Natural killer cell treated with Interleukin-12 subunit alpha and Interleukin-12 subunit beta and Interleukin-15 and Interleukin-18, amount 100 ng/mL, for 72 hours (primary cell): ENCODE measurements at places on chromosomes 5 and 9. TPM values are rescaled to one million over a fixed set of nuclear protein-coding genes. Genes with fewer than 3 reads are reported as not detected.

Gene CCDC180
- total RNA-seq, result 2.3 TPM

DNA sequence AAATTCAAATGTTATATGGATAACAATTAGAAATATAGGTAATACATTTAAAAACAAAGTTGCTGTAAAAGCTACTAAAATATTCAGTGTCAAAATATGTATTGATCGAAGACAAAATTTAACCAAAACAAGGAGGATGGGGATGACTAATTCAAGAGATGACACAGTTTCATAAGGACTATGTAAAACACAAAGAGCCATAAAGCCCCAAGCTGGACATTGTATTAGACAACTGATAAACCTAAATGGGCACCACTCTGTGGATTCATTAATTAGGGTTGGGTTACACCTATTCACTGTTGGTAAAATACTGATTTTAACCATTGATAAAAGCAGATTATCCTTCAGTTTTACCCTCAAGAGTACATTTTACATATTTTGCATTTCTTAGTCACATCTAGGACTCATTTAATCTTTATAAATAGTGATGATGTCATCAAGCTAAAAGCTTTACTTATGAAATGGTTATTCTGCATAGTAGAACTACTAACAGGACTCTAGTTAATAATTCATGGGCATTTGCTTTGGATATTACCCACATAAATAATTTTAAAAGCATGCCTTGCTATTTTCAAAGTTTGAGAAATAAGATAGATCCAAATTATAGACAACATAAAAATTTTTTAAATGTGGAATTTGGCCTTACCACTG is 13.7 kb downstream of the TUT7 start:
- no peak for DNase-seq

DNA sequence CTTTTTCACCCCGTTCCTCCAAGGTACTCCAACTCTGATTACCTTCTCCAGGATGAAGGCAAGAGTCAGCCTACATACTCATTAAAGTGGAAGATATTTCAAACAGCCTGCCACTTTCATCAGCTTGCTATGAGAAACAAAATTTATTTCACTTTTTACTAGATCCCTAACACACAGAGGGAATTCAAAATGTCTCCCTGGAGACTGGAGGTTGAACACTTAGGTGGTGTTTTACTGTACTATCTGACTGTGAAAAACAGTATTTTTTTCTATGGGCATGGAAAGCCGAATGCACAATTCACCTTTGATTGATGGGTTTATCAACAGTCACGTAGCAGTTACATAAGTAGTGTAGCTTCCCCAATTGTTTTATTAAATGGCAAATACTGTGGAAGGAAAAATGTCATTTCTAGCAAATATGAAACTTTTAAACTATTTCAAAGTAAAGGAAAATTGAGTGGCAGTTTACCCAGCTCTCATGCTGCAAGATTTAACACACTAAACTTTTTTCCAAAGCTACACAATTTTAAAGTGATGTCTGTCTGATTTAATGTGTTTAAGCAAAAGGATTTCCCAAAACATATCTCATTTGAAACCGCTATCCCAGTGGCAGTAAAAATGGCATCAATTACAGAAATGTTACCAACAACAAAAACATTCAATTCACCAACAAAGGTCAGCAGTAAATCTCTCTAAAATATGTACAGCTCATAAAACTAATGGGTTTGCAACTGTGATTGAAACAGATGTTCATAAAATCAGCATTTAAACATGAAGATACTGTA is 125.0 kb upstream of the TLE4 start:
- DNase-seq, result no peak

GRCh38 chr5:96481009-96481786 is 48.1 kb upstream of the PCSK1 start:
- no peak for DNase-seq

- DNase-seq, result no peak
Observed at GRCh38 chr5:104412649-104413240, 850.2 kb upstream of the NUDT12 start.

Gene TAF11L3
- total RNA-seq, result not detected

GRCh38 chr9:131410044-131410491 is 16.2 kb downstream of the PRRC2B start:
- peak; percentile 75 for DNase-seq

DNA sequence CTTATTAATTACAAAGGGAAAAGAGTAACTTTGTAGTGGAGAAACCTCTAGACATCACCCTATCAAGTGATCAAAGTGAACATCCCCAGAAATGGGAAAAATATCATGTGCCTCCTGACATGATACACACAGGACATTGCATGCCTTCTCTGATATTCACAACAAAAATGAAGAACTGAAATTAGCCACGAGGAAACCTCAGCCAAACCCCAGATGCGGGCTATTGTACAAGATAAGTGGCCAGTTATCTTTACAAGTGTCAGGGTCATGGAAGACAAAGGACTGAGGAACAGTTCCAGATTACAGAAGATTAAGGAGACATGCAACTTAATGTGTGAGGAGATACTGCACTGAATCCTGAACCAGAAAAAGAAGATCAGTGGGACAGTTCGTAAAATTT is 23.8 kb upstream of the NPM1 start:
- no peak for DNase-seq

- DNase-seq, result no peak
Observed at GRCh38 chr9:24582146-24583126, 36.7 kb upstream of the IZUMO3 start.

GRCh38 chr5:137891849-137892248 is 2.6 kb downstream of the PKD2L2 start:
- no peak for DNase-seq

DNA sequence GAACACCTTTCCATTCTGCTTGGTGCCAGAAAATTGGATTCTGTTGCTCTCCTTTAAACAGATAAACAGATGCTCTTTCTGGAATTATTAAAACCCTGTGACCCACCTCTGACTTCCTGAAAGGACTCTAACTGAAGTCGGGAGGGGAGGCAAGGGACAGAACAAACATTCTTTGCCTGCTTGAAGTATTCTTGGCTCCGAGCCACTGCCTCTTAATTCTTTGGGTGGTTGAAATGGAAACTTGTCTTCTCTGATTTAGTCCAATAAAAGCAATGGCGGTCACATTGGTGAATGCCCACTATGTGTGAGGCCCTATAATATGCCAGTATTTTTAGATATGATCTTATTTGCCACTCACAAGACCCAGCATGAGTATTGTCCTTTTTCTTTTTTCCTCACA is 236.8 kb downstream of the SLIT3 start:
- DNase-seq, result no peak

Gene FCHO2
- total RNA-seq, result 3.4 TPM

Gene TPM2
- 5.9 TPM for total RNA-seq

- DNase-seq, result no peak
Observed at GRCh38 chr9:92748233-92748497, 16.5 kb downstream of the BICD2 start.

DNA sequence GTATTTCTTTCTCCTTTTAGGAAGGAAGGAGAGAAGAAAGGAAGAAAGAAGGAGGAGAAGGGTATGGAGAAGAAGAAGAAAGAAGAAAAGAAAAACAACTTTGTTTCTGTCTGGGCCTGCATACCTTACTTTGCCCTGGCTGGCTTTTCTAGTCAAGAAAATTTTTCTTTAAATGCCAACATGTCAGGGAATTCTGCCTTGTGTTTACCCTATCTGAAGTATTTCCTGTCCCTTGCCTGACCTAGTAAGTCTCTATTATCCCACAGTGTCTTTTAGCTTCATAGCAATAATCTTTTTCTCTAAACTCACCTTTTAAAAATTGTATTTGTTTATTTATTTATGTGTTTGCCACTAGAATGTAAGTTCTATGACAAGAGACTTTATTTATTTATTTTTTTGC is 1864.1 kb downstream of the EFNA5 start:
- DNase-seq, result no peak

Gene ISL1
- not detected for total RNA-seq

Gene BAG1
- 46.1 TPM for total RNA-seq

GRCh38 chr5:92599217-92599810 is 981.7 kb downstream of the NR2F1-AS1 start:
- DNase-seq, result no peak

GRCh38 chr5:126600631-126601511 is at the start of gene PHAX:
TSS of gene PHAX (plus strand) at chr5:126600947. CDS start at chr5:126600963, 16 bp downstream.
- peak; percentile 88 for DNase-seq
